CD4-positive, alpha-beta memory T cell (primary cell): ENCODE measurements at places on chromosomes 1 and 21.
A peak's percentile ranks its signal among the peaks of the same experiment; 100 is the strongest.

GRCh38 chr1:55369474-55369873 lies 154.3 kb upstream of the USP24 start:
- DNase-seq: no peak

- no peak for DNase-seq
These were observed 1.4 kb downstream of the ZMYND12 start for GRCh38 chr1:42454403-42454802.

DNA sequence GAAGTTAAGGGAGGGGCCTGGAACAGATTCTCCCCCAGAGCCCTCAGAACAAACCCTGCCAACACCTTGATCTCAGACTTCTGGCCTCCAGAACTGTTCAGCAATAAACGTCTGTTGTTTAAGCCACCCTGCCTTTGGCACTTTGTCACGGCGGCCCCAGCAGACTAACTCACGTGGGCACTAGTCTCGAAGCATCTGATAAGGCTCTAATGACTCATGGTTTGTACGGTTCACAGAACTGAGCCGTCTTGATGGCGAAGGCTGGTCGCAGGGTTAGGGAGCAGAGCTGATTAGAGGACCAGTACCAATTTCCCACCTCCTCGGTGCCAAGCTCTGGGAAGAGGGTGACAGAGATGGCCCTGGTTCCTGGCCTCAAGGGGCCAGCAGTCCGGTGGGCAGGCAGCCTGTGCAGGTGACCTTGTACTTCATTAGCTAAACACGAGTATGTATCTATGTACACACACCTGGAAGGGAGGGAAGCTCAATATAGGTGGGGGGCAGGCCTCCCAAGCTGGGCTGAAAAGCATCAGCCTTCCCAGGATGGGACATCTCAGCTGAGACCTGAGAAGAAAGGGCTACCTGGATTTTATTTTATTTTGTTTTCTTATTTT lies 112.8 kb downstream of the MRPS6 start:
- DNase-seq: no peak

DNA sequence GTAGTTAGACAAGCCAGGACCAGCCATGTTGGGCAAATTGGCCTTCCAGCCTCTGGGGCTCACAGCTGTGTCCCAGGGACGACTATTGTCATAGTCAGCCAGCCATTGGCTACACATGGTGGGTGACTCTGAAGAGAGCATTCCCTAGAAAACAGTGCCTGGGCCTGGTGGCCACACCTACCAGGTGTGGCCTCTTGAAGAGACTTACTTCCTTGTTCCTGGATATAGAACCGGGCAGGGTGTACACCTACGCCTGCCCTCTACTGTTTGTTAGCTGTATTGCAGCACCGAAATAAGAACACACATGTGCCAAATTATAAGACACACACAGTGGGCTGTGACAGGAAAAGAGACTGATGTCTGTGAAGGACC lies 134.6 kb upstream of the ARHGEF16 start:
- DNase-seq: no peak

GRCh38 chr1:217919683-217920388 lies 288.7 kb downstream of the SPATA17 start:
- no peak for DNase-seq

DNA sequence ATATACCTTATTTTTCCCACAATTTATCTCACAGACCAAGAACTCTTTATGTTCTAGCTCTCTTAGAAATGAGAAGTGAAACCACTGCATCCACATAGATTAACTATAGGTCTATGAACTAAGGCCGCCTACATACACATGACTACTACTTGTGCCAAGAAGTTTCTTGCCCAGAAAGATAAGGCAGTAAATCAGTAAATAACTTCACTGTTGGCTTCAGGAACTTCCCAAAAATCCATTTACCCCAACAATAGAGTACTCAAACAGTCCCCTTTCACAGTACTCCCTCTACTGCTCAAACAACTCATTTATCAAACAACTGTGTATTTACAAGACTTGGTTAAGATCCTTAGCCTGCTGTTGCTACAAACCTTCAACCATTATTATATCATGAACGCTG lies 96.5 kb downstream of the NME7 start:
- no peak for DNase-seq

GRCh38 chr21:29640080-29640508 lies 299.7 kb downstream of the GRIK1 start:
- no peak for DNase-seq

- DNase-seq: no peak
These were observed 28.2 kb downstream of the PKP1 start for GRCh38 chr1:201311356-201312011.

DNA sequence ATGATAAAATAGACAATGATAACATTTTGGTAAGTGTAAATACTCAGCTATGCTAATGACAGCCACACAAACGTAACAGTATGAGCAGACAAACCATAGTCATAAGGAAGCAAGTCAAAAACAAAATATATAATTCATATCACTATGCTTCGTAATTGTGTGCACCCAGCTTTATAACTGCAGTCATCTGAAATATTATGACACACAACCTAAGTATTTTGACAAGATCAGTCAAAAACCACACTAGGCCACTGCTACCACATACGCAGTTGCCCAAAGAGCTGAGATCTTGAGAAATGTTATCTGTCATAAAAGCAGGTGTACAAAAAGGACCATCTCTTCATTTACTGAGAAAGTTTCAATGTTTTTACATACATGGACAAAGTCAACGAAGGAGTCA lies 26.0 kb downstream of the RNASEL start:
- no peak for DNase-seq

DNA sequence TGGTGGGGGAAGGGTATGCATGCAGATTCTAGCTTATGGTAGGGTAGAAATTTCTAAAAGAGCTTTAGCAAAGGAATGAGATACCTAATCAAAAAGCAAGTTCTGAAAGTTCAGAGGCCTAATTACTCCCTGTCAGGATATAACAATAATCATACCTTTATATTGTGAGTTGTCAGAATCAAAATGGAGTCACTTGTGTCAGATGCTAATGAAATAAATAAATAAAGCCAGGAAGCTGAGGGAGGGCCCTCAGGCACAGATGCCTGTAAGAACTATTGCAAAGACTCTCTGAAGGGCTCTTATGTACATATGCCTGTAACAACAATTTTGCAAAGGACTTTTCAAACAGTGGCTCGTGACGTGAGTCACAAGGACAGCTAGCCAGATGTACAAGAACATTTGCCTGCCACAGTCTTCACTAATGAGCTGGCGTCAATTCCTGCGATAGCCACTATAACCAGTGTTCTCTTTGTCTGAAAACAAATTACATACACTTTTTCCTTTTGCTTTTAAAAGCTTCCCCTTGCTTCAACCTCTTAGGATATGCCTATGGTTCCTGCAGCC lies 27.4 kb upstream of the DNASE2B start:
- DNase-seq: no peak

- no peak for DNase-seq
These were observed 124.9 kb upstream of the PLXNA2 start for GRCh38 chr1:208369045-208369444.

DNA sequence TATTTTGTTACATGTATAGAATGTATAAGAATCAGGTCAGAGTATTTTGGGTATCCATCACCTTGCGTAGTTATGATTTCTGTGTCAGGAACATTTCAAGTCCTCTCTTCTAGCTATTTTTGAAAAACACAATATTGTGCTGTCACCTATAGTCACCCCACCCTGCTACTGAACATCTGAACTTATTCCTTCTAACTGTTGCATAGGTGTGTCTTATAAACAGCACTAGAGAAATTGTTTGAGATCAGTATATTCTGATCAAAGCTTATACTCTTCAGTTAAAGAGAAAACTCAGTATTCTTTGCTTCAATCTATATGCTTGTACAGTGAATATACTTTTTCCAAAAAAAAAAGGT lies 96.0 kb downstream of the ASH1L start:
- DNase-seq: no peak

- DNase-seq: no peak
These were observed 54.8 kb downstream of the H3-3A start for GRCh38 chr1:226117330-226117729.

DNA sequence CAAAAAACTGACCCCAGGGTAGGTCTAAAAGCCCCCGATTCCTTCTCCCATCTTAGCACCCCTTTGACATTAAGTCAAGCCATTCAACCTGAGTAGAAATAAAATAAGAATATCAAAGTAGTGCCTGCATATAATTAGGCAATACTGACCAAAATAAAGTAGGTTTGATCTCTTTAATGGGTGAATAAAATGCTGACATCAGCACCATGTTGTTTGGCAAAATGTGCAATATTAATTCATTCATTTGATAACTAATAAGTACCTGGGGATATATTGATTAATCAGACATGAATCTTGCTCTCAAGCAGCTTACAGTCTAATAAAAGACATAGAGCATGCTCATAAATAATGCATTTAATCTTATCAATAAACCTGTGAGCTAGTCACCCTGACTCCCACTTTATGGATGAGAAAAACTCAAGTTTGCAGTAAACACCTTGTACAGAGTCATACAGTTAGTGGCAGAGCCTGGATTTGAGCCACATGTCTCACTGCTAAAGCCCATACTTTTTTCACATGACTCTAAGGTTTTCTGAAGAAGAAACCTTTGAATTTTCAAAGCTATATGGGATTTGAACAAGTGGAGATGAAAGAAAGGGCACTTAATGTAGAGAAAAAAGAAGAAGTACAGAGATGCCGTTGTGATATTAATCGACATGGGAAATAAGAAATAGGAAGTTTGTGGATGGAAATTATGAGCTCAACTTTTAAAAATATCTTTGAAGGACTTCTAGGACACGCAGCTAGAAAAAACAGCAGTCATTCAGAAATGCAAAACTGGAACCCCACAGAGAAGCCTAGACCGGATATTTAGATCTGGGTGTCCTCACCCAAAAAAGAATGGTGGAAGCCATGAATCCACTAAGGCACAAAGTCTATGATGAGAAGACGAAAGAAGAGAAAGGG lies 183.9 kb downstream of the TOMM20 start:
- no peak for DNase-seq

GRCh38 chr1:40633523-40633922 lies 32.0 kb downstream of the RIMS3 start:
- DNase-seq: no peak

DNA sequence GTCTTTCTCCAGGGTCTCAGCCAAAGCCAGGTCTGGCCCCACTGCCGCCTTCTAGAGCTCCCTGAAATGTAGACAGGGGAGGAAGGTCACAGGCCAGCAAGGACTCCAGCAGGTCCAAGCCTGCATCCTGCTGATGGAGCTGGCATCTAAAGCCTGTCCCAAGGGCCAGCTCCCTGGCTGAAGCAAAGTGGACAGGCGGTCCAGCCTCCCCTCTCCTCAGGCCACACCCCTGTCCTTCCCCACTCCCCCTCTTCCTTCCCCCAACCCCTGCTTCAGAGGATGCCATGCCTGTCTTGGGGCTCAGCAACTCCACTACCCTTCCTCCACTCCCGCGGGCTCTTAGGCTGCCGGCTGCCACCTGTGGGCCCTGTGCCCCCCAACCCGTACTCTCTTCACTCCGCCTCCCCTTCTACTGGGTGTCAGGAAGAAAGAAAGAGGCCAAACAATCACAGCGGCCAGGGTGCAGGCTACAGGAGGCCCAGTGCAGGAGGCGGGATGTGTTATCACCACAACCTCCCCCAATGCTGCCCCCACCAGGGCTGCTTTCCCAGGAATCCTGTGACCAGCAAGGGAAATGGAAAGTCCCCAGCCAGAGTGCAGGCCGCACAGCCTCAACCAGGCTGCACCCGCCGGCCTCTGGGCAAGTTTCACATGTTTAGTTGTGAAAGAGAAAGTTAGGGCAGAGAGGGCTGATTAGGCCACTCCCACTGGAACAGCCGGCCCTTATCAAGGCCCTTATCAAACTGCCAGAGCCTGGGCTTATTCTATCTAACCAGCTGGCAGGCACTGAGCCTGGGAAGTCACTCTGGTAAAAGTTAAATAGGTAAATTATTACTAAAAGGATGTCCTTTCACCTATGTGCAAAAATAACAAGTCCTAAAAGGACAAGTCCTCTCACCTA lies 34.1 kb downstream of the ACOT7 start:
- peak; percentile 74 for DNase-seq
